ENCODE measurements at places on chromosomes 13 and 19.

GRCh38 chr13:98419786-98420553, 156.9 kb downstream of the STK24 start:
- no peak for DNase-seq

DNA sequence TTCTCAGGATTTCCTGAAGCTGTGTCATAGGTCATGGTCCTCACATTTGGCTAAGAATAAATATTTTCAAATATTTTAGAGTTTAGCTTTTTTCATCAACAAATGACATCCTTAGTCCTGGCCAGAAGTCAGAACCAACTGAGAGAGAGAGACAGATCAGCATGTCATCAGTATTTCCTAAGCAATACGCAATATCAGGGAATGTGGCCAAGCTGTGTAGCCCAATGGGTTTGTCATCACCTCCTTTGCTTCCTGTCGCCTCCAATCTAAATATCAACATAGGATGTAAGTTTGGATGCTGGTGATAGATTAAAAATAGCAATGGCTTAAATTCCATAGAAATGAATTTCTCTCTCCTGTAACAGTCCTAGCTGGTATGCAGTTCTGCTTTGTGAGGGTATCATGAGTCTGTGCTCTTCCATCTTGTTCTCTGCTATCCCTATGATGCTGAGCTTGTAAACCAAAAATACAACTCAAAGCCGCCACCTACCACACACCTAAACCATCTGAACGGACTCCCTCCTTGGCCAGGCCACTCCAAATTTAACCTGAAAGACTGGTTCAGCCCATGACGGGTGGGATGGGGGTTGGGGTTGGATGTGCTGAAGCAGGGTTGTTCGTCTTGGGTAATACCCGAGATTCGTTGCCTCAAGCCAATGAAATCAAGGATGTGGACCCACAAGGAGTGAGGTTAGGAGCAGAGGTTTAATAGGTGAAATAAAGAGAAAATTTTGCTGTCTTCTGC, 10.0 kb upstream of the IGSF23 start:
- peak; percentile 73 for DNase-seq

DNA sequence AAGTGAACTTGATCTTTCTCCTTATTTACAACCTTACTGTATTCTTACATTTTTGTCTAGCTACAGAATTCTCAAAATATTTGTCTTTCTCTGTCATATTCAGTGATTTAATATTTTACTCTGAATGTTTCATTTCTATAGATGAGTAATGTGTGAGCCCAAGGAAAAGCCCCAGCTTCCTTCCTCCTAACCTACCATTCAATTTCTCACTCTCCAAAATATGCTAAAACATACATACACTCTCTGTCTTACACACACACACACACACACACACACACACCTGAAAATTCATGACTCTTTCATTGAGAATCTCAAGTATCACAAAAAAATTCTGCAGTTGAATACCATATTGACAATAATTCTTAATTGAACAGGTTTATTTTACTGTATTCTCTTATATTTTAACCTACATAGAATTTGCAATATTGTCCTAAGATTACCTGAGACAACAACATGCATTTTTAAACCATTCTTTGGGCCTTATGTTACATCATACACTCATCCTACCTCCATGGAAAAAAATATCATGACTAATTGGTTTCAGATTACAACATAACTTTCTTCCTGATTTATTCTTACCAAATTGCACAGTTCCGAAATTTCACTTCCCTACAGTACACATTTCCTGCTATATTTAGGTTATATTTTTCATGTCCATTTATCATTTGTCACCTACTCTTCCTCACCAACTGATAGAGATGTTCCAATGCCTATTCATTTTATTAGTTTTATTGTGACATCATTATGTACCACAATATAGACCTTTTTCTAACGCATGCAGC, 1965.6 kb upstream of the PCDH20 start:
- DNase-seq = no peak

DNA sequence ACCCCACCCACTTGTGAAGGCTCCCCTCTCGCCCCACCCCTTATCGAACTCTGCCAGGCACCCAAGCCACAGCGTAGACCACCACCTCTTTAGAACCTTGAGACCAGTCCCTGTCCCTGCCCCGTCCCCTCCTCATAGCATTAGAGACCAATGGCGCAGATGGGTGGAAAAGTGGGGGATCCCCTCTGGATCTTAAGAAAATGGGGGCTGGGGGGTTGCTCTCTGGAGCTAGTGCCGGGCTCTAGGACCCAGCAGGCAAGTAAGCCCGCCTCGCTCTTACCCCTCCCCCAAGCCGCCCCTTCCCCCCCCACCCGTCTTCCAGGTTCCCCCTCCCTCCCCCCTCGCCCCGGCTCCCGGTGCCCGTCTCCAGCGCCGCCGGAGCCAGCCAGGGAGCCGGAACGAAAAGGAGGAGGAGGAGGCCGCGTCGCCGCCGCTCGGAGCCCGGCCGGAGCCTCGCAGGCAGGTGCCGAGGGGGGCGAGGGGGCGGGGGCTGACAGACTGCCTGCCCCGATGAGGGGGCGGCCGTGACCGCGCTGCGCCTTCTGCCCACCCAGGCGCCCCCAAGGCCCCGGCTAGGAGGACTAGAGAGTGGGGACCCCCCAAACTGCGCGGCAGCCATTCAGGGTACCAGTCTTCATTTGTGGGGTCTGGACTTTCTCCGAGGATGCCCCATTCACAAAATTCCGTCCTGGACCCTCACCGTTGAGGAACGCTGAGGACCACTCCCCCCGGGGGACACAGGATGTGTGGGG, at the start of gene SPRED3:
Gene SPRED3, plus strand, starts transcription at position 349 of the 752 bp plus-strand sequence. CDS start 1,606 bp downstream, outside the sequence.
- no peak for DNase-seq

DNA sequence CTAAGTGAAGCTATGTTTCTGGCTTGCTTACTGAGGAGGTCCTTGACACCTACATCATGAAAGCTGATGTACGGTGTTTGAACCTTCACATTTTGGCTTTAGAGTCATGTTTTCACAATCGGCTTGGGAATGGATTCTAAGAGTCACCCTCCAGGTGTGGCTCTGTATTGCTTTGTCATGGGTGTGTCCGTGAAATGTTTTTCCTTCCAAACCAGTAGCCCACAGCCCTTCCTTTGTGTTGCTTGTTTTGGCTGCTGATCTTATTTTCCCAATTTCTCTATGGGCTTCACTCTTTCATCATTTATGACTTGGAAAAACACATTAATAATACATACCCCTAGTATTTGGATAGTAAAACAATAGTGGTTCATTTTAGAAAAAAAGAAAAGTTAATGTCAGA, 240.6 kb downstream of the GGACT start:
- DNase-seq = no peak

DNA sequence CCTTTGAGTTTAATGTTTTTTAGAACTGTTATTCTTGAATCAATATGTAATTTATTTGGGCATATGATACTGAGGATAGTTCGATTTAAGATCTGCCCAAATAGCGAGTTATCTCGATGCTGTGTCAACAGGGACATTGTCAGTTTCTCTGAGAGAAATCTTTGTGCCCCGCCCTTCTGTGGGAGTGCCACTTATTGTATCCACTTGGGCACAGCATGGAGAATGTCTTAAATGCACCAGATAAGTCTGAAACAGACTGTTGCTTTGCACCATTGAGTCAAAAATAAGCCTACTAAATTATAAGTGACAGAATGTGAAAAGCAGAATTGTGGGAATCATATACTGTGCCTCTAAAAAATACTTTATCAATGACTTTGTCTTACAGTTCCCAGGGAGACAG, 45.6 kb downstream of the RNASEH2B start:
- DNase-seq = no peak

DNA sequence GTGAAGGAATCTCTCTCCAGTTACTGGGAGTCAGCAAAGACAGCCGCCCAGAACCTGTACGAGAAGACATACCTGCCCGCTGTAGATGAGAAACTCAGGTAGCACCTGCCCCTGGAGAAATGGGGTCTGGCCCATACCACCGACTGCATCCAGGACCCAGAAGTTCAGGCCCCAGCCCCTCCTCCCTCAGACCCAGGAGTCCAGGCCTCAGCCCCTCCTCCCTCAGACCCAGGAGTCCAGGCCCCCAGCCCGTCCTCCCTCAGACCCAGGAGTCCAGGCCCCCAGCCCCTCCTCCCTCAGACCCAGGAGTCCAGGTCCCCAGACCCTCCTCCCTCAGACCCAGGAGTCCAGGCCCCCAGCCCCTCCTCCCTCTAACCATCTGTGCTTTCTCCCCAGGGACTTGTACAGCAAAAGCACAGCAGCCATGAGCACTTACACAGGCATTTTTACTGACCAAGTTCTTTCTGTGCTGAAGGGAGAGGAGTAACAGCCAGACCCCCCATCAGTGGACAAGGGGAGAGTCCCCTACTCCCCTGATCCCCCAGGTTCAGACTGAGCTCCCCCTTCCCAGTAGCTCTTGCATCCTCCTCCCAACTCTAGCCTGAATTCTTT, 3.0 kb downstream of the APOC2 start:
- DNase-seq = no peak

DNA sequence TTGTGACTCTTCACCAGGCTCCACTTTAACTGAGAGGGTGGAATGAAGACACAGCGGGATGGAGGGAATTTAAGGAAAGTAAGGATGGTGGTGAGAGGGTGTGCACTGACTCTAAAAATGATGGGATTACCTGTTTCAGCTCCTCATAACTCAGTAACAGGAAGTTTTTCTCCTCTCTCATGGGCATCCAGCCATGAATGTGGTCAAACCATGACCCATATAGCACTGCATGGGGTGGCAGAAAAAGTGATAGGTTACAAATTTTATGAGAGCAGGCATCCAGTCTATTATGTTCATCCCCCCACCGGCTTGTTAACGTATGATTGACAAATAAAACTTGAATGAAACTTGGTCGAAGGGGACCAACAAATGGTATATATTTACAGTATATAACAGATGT, 7.2 kb downstream of the SULT2A1 start:
- DNase-seq = no peak

GRCh38 chr13:105805892-105806627, 729.4 kb downstream of the EFNB2 start:
- no peak for DNase-seq

GRCh38 chr19:41913538-41914423, 14.5 kb downstream of the ERFL start:
- DNase-seq = no peak

- DNase-seq = no peak
These were observed 78.4 kb downstream of the DPF1 start for GRCh38 chr19:38145623-38146022.

DNA sequence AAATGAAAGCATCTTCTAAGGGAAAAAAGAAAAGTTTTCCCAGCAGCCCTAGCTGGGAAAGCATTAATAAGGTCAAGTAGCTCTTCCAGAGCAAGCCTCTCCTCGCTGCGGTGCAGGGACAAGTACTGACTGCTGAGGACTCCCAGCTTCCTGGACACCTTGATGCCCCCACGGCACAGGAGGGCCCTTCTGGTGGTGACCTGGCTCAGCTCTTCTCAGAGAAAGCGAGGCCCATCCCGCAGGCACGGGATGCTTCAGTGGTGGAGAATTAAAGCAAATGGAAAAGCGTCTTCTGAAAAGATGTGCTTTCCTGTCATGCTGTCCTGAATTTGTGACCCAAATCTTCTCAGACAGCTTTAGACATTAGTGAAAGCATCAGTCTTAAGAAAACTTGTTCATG, 38.8 kb upstream of the LATS2 start:
- no peak for DNase-seq

DNA sequence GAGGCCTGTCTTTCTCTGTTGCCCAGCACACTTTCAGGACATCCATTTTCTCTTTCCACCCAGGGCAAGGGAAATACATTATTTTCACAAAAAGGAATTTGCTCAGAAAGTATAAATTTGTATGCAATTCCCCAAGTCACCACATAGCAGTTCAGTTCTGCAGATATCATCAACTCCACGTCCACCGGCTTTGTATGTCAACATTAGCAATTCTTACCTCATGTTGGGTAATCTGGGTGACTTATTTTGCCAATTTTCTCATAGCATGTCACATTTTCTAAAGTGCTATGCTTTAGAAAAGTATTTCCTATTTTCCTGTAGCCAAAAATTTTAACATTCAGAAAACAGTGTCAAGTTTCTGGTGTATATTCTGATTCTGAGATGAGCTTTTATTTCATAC, 501.8 kb downstream of the EFNB2 start:
- DNase-seq = peak; percentile 54

GRCh38 chr19:15866636-15867035, 31.2 kb downstream of the CYP4F2 start:
- no peak for DNase-seq

DNA sequence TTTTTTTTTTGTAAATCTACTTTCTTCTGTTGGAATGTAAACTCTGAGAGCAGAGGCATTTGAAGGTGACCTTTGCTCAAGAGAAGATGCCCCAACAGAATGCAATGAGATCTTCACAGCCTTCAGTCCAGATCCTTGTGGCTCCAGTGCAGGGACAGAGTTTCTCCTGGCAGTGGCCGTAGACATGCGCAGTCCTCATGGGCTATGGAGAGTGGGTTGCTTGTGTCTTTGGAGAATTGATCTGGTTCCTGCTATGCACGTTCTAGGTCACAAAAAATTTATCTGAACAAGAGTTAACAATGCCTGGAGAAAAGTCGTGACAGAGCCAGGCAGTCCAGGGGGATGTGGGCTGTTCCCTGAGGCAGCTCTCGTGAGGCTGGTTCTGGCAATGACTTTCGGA, 30.1 kb downstream of the TMEM255B start:
- no peak for DNase-seq

- DNase-seq = no peak
These were observed 261.8 kb downstream of the ABCC4 start for GRCh38 chr13:95039415-95039814.

DNA sequence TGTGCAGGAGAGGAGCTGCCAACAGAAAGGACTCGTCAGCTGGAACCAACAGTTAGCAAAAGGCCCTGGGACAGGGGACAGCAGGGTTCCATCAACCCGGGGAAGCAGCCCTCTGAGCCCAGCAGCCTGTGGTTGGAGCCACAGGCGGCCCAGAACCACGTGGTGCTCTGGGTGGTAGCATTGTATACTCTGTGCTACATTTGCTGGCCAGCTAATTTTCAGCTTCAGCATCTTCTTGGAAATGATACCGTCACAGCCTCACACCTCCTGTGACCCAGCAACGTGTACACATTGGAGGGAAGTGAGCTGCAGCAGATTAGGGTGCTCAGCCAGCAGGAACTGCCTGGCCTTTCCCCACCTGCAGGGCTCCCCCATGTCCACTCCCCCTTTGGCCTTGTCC, 13.1 kb upstream of the MTIF3 start:
- DNase-seq = no peak

- no peak for DNase-seq
These were observed 20.8 kb upstream of the SLC7A9 start for GRCh38 chr19:32890326-32890725.

DNA sequence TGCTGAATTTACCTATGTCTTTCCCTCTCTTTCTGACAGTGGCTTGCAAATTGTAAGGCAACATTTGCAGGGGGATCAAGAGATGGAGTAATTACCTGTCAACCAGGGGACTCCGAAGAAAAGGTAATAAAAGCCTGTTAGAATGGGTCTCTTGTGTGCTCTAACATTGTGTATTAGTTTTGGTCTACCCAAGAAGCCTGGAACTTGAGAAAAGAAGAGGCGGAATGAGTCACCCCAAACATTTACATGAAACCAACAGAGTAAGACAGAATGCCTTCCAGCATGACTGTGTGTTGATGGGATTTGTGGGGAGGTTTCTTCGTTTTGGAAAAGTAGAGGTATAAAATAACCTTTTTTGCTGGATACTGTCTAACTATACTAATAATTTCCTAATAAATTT, 36.7 kb downstream of the ZAR1L start:
- peak; percentile 23 for DNase-seq

Measured in amniotic stem cell (primary cell).